ENCODE measurements at places on chromosomes 11 and 22. TPM values are rescaled to one million over a fixed set of nuclear protein-coding genes. Genes with fewer than 3 reads are reported as not detected.
A peak's percentile ranks its signal among the peaks of the same experiment; 100 is the strongest.

The ABCG4 gene
- 1.2 TPM for total RNA-seq

The PSMA1 gene
- total RNA-seq = 167 TPM

The MYRF gene
- 12.9 TPM for total RNA-seq

The F2 gene
- total RNA-seq = not detected

The MMP12 gene
- not detected for total RNA-seq

DNA sequence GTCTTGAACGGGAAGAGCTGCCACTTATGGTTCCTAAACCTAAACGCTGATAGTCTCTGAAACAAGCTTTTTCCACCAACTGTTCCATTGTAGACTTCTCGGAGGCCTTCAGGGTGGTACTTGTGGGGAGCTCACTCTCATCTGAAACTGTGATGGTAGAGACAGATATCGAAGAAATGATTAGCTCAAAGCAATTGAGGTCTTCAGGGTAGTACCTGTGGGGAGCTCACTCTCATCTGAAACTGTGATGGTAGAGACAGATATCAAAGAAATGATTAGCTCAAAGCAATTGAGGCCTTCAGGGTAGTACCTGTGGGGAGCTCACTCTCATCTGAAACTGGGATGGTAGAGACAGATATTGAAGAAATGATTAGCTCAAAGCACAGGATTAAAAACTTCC lies 175.7 kb downstream of the SWAP70 start:
- DNase-seq = no peak
- peaks cover 4% of the 10 kb centered on the region for H3K4me1 ChIP-seq
- H3K4me3 ChIP-seq = no peak overlapping the region

DNA sequence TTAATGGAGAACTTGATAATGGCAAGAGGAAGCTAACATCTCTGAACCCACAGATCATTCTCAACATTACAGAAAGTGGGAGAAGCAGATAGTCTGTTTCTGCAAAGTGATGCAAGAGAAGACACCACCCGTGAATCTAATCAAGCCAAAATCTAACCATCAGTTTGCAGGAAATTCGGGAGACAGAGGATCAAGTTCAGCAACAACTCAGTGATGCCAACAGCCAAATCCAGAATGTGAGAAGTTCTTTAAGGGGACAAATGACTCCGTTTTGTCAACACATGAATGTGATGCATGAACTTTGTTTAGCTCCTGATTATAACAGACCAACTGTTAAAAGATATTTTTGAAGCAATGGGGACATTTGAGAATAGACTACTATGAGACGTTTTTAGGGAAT lies 95.2 kb upstream of the LDLRAD3 start:
- no peaks in the 10 kb centered on the region for H3K4me1 ChIP-seq
- no peaks in the 10 kb centered on the region for H3K36me3 ChIP-seq
- no peaks in the 10 kb centered on the region for H3K27me3 ChIP-seq
- DNase-seq = no peak

DNA sequence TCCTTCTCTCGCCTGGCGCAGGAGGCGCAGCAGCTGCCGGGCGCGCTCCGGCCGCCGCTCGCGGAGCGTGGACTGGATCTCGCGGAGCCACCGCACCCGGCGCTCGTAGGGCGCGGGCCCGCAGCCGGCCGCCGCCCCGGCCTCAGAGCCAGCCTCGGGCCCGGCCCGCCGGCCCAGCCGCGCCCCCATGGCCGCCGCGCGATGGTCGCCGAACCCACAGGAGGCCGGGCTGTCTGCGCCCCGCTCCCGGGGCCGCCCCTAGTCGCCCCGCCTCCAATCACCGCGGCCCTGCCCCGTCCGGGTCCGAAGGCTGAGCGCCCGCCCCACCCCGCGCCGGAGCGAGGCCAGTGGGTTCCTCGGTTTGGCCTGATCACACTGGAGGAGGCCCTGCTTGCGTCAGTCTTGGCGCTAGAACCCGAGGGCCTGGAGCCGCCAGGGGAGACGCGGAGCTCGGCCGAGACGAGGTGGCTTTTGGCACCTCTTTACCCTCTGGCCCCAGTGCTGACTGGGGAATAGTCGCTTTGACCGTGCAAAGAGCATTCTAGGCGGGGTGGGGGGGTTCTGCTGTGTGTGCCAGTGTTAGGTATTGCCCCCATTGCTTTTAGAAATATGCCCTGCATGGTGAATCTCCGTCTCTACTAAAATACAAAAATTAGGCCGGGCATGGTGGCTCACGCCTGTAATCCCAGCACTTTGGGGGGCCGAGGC lies at the start of gene LRRC75B:
Gene LRRC75B (minus strand): TSS at position 223 of the 708 bp plus-strand sequence. CDS start 34 bp downstream, at position 189.
- no peaks in the 10 kb centered on the region for H3K4me1 ChIP-seq
- peak; percentile 89 for DNase-seq
- H3K36me3 ChIP-seq = no peaks in the 10 kb centered on the region
- peak within 1 kb of the TSS; percentile 90 for H3K4me3 ChIP-seq

GRCh38 chr11:13073119-13073981 lies 64.2 kb downstream of the RASSF10 start:
- DNase-seq = no peak
- no peak overlapping the region for H3K27ac ChIP-seq
- no peaks in the 10 kb centered on the region for H3K27me3 ChIP-seq
- H3K4me1 ChIP-seq = no peaks in the 10 kb centered on the region
- H3K4me3 ChIP-seq = no peak overlapping the region
- no peaks in the 10 kb centered on the region for H3K36me3 ChIP-seq

DNA sequence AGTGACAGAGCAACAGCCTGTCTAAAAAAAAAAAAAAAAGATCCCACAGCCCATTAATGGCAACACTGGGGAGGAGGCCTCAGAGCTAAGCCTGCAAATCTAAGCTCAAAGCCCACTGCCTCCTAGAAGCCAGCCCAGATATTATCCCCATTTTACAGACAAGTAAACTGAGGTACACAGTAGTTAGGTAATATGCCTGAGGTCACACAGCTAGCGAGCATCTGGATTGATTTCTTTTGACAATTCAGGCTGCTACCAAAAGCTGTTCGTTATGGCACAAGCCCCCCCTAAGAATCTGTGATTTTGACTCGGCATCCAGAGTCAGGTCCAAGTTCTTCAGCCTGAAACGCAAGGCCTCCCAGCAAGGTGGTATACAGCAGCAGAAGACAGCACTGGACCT lies 13.7 kb downstream of the ELFN2 start:
- H3K36me3 ChIP-seq = no peaks in the 10 kb centered on the region
- H3K27me3 ChIP-seq = no peaks in the 10 kb centered on the region
- no peak overlapping the region for H3K4me3 ChIP-seq
- no peak overlapping the region for H3K27ac ChIP-seq

DNA sequence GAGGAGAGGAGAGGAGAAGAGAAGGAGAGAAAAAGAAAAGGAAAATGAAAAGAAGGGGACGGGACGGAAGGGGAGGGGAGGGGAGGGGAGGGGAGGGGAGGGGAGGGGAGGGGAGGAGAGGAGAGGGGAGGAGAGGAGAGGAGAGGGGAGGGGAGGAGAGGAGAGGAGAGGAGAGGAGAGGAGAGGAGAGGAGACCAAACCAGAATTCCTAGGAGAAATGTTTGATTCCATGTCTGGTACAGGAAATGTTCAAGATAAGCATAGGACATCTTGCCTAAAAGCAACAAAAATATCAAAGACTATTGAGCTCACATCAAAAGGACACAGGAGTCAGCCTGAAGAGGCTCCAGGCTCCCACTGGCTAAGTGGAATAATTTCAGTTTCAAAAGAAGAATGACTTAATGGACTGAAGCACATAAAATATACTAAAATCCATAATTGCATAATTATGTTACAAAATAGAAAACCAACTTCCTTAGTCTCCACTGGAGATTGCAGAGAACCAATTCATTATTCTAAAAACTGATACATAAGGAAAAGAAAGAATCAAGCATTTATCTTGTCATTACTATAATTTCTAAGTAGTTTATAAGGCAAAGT lies 101.1 kb upstream of the APOA1 start:
- H3K4me1 ChIP-seq = no peaks in the 10 kb centered on the region
- H3K27ac ChIP-seq = no peak overlapping the region
- no peak overlapping the region for H3K4me3 ChIP-seq
- no peaks in the 10 kb centered on the region for H3K27me3 ChIP-seq
- H3K36me3 ChIP-seq = peaks cover 3% of the 10 kb centered on the region
- DNase-seq = no peak

- no peak overlapping the region for H3K4me3 ChIP-seq
- no peaks in the 10 kb centered on the region for H3K4me1 ChIP-seq
- no peak for DNase-seq
- H3K36me3 ChIP-seq = peaks cover 11% of the 10 kb centered on the region
These were observed 843.0 kb downstream of the TBC1D22A start for GRCh38 chr22:47605441-47605840.

DNA sequence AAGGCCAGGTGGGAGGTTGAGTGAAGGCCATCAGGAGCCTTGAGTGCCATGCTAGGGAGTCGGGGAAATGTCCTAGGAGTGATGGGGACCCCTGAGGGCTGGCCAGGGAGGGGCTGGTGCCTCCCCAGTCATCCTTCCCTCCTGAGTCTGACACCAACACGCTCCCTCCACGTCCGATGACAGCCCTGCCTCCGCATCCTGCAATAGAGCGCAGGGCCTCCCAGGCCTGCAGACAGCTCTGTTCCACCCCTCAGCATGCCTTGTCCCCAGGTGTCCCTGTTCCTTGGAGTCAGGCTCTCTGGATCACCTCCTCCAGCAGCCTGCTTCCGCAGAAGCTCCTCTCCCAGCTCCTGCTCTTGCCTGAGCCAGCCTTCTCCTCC lies 3.1 kb downstream of the RAC2 start:
- no peaks in the 10 kb centered on the region for H3K27me3 ChIP-seq
- H3K36me3 ChIP-seq = no peaks in the 10 kb centered on the region
- H3K4me3 ChIP-seq = no peak overlapping the region
- no peak overlapping the region for H3K27ac ChIP-seq

DNA sequence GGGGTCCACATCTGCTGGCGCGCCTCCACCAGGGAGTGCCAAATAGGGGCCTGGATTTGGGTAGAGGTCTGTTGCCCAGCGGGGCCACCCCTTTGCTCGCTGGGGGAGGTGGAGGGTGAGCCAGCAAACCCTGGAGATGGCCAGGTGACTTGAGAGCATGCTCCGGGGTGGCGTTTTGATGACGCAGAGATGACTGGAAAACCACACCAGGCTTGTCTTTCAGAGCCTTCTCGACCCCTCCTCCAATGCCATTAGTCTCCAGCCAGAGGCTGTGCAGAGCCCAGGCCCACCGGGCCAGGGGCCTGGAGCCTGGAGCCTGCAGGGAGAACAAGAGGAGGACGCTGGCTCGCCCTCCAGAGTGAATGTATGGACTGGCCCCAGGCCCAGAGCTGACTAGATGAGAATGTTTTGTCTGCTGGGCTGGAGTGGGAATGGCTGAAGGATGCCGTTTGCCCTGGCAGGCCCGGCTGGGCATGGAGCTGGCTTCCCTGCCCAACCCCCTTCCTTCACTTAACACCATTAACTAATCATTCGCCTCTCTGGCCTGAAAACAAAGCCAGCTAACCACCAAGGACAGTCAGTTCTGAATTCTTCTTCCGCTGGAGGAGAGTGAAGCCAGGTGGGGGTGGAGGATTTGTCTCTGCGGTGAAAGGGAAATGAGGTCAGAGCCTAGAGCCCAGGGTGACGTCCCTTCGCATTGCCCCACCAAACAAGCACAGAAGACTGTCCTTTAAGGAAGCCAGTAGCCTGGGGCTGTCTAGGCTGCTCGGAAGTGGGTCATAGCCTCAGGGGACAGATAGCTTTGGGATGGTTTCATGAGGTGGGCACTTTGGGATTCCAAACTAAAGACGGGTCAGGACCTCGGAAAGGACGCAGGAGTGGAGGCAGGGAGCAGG lies 1.6 kb upstream of the MCAM start:
- H3K27me3 ChIP-seq = peaks cover 9% of the 10 kb centered on the region
- peaks cover 6% of the 10 kb centered on the region for H3K36me3 ChIP-seq
- H3K4me3 ChIP-seq = peak overlapping the region; percentile 53
- peak; percentile 82 for DNase-seq
- H3K27ac ChIP-seq = no peak overlapping the region
- H3K4me1 ChIP-seq = peaks cover 15% of the 10 kb centered on the region

GRCh38 chr11:71940561-71941219 lies 11.8 kb downstream of the RNF121 start:
- H3K27ac ChIP-seq = no peak overlapping the region
- H3K4me1 ChIP-seq = no peaks in the 10 kb centered on the region
- no peak overlapping the region for H3K4me3 ChIP-seq
- H3K36me3 ChIP-seq = no peaks in the 10 kb centered on the region

GRCh38 chr11:100827934-100828661 lies 141.0 kb downstream of the ARHGAP42 start:
- H3K27me3 ChIP-seq = no peaks in the 10 kb centered on the region
- H3K4me3 ChIP-seq = no peak overlapping the region
- H3K27ac ChIP-seq = peak overlapping the region; percentile 36
- no peaks in the 10 kb centered on the region for H3K36me3 ChIP-seq

DNA sequence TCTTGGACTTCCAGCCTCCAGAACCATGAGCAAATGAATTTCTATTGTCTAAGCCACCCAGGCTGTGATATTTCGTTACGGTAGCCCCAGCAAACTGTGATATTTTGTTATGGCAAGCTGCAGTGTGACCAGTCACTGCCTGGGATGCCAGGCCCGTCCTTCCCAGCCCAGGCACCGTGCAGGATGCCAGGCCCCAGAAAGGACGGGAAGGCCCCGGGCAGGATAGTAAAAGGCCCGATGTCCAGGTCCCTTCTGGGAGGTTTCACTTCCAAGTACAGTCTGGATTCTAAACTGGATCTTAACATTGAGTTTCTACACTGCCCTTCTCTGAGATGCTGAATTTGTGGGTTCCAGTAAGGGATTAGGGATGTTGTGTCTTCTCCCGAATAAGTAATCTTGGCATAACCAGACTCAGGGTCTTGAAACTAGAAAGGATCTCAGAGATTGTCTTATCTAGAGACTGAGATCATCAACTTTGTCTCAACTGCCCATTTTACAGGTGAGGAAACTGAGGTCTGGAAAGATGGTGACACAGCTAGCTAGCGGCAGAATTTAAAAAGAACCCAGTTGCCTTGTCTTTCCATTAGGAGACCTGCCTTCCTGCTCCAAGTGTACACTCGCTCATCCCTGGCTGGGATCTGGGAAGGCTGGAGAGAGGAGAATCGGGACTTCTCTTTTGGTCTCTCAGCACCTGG lies 19.9 kb downstream of the RPUSD4 start:
- no peaks in the 10 kb centered on the region for H3K27me3 ChIP-seq
- H3K4me3 ChIP-seq = no peak overlapping the region
- DNase-seq = no peak
- peaks cover 49% of the 10 kb centered on the region for H3K36me3 ChIP-seq
- H3K27ac ChIP-seq = no peak overlapping the region

GRCh38 chr11:117606211-117606610 lies 190.8 kb downstream of the DSCAML1 start:
- no peak overlapping the region for H3K4me3 ChIP-seq
- no peaks in the 10 kb centered on the region for H3K36me3 ChIP-seq
- H3K4me1 ChIP-seq = peaks cover 8% of the 10 kb centered on the region
- H3K27me3 ChIP-seq = no peaks in the 10 kb centered on the region
- no peak overlapping the region for H3K27ac ChIP-seq

Measured in H9 (cell line).